ENCODE measurements at places on chromosomes 16 and 17.

DNA sequence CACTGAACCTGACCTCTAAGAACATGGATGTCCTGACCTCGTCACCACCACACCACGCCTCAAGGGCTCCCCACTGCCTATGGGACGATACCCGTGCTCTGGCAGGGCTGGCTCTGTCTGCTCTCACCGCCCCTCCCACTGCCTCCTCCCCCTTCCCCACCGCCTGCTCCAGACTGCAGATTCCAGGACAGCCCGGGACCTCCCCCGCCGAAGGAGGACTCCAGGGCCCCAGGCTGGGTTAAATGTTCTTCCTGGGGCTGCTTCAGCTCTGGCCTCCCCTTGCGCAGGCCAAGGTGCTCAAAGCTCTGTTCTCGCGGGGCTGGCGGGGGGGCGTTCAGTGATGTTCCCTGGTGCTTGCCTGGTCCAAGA is 3.1 kb downstream of the NPW start:
- DNase-seq = no peak
- H3K4me1 ChIP-seq = peaks cover 25% of the 10 kb centered on the region
- peak overlapping the region; percentile 68 for H3K4me3 ChIP-seq
- H3K27ac ChIP-seq = no peak overlapping the region

DNA sequence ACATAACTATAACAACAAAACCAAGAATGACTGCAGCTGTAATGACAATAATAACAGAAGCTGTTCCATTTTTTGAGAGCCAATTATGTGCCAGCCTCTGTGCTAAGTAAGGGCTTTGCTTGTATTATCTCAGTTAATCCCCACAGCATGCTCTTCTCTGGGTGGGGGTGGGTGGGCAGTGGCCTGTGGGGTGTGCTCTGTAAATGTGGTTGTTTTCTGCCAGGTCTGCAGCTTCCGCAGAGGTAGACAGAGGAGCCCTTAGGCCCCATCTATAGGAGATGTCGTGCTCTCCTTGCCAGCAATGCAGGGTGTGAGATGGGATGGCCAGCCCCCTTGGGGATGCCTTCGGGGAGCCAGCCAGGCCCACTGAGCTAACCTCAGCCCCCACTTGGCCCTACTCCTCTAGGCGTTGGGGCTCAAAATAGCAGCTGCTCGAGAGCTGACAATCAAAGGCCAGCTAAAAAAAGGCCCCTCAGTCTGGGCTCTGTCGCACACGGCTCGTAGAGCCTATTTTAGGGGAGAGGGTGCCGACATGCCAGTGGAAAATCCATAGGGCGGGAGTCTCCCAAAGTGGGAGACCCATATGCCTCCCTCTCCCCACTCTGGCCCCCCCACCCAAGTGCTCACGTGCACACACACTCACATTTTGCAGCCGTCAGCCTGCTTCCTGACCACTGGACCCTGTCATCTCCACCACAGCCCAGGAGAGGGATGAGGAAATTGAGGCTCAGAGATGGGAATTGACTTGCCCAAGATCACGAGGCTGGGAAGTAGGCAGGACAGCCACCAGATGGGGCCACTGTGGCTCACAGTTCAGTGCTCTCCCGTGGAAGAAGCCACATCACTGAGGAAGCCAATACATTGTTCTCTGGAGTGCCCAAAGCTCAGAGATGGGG is 15.8 kb downstream of the CDH16 start:
- no peak overlapping the region for H3K4me3 ChIP-seq
- no peak overlapping the region for H3K27ac ChIP-seq
- H3K27me3 ChIP-seq = no peaks in the 10 kb centered on the region
- H3K36me3 ChIP-seq = no peaks in the 10 kb centered on the region
- DNase-seq = no peak
- peaks cover 6% of the 10 kb centered on the region for H3K4me1 ChIP-seq

- H3K36me3 ChIP-seq = peaks cover 28% of the 10 kb centered on the region
- H3K4me3 ChIP-seq = peak overlapping the region; percentile 88
- H3K27me3 ChIP-seq = peaks cover 52% of the 10 kb centered on the region
- peaks cover 51% of the 10 kb centered on the region for H3K4me1 ChIP-seq
- DNase-seq = no peak
Observed at GRCh38 chr16:79601092-79601930, 774 bp upstream of the MAF start.

DNA sequence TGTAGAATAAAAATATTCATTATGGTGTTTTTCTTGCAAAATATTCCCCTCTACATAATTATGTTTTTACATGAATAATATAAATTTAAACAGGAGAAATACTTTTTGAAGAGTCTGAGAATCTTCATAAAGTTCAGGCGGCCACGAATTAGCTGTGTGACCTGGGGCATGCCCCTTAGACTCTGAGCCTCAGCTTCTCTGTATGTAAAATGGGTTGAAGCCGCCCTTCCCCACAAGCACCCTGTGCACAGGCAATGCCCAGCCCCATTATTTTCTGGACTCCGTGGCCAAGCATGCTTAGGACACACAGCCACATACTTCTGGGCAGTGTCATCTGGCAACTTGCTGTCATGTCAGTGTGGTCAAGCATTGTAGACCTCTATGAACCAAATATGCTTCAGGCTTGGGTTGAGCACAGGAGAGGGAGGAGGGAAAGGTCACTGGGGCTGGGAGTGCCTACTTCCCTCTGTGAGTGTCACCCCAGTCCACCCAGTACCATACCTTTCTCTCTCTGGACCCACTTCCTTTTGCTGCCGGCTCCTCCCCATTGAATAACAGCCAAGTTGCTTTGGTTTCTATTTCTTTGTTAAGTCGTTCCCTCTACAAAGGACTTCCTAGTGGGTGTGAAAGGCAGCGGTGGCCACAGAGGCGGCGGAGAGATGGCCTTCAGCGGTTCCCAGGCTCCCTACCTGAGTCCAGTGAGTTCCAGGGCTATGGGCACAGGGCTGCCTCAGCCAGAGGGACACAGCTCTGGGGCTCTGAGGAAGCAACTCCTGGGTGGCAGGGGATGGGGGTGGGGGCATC is at the start of gene LGALS9:
Gene LGALS9 (plus strand): TSS at position 582 of the 804 bp plus-strand sequence. CDS start 78 bp downstream, at position 660.
- peak within 1 kb of the TSS; percentile 71 for H3K4me3 ChIP-seq
- peak; percentile 54 for DNase-seq
- peaks cover 41% of the 10 kb centered on the region for H3K4me1 ChIP-seq

DNA sequence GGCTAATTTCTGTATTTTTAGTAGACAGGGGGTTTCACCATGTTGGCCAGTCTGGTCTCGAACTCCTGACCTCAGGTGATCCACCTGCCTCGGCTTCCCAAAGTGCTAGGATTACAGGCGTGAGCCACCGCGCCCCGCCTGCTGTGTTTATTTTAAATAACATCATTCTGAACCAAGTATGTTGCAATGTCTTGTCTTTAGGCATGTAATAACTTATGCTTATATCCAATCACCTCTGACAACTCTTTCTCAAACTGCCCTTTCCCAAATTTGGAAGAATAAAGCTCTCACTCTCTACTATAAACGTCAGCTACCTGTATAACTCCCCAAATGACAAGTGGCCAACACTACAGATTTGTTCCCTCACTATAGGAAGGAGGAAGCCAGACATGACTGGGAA is 103.1 kb upstream of the FA2H start:
- H3K27ac ChIP-seq = no peak overlapping the region
- DNase-seq = no peak
- H3K4me1 ChIP-seq = peaks cover 9% of the 10 kb centered on the region
- H3K27me3 ChIP-seq = no peaks in the 10 kb centered on the region
- H3K36me3 ChIP-seq = peaks cover 72% of the 10 kb centered on the region
- no peak overlapping the region for H3K4me3 ChIP-seq

DNA sequence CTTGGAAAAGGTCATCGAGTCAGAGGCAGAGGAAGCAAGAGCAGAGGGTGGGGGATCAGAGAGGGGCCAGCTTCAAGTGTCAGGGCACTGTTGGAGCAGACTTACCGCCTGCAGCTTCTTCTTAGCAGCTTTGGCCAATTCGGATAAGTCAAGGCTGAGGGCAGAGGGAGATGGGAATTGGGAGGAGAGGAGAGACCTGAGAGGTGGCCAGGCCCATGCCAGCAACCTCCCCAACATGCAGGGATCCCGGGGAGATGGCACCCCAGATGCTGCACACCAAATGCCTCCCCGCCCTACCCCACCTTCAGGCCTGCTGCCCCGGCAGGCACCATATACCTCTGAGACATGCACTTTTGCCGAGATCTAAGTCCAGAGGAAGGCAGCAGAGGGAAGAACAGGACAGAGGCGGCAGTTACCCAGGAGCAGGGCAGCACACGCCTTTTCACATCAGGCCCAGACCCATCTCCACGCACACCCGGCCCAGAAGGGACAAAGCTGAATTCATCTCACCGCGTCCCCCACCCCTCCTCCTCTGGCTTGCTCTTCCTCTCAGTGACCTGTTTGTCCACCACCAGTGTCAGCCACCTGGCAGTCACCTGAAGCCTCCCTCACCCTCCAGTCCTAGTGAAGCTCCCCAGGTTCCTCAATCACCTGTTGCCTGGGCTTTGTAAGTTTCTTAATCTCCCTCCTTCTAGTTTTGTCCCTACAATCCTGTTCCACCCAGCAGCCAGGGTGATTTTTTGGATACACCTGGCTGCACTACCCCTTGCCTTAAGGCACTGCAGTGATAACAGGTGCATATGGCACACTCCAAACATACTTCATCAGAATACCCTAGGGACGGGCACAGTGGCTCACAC is 10.4 kb downstream of the TP53I13 start:
- peaks cover 25% of the 10 kb centered on the region for H3K4me1 ChIP-seq
- no peak overlapping the region for H3K4me3 ChIP-seq
- no peaks in the 10 kb centered on the region for H3K27me3 ChIP-seq
- DNase-seq = no peak
- H3K27ac ChIP-seq = peak overlapping the region; percentile 27
- H3K36me3 ChIP-seq = peaks cover 100% of the 10 kb centered on the region

DNA sequence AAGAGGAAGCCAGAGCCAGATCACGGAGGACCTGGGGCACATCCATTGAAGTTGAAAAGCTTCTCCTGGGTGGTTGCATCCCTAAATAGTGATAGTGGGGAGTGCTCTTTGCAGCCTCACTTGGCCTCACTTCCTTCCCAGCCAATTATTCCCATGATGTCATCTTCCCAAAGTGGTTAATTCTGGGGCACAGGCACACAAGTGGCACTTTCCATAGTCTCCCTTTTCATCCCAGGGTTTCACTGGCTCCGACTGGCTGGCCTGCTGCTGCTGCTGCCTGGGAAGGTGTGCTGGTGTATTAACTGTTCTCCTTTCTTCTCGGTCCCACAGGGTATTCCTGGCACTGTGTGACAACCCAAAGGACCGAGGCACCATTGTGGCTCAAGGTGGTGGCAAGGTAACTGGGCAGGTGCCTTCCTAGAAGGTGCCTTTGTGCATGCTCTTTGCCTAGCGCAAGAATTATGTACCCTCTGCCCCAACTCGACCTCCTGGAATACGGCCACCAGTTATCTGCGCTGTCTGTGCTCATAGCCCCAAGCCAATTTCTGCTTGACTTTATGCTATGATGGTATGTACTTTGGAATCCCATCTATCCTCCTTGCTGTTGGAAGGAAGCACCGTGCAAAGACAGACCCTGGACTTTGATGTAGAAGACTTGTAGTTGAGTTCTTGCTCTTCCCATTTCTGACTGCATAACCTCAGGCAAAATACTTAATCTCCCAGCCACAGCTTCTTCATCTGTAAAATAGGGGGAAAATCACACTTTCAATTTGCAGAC is 18.4 kb downstream of the SLC35G3 start:
- H3K36me3 ChIP-seq = no peaks in the 10 kb centered on the region
- H3K4me1 ChIP-seq = peaks cover 67% of the 10 kb centered on the region
- H3K27me3 ChIP-seq = no peaks in the 10 kb centered on the region
- H3K4me3 ChIP-seq = no peak overlapping the region
- no peak for DNase-seq

DNA sequence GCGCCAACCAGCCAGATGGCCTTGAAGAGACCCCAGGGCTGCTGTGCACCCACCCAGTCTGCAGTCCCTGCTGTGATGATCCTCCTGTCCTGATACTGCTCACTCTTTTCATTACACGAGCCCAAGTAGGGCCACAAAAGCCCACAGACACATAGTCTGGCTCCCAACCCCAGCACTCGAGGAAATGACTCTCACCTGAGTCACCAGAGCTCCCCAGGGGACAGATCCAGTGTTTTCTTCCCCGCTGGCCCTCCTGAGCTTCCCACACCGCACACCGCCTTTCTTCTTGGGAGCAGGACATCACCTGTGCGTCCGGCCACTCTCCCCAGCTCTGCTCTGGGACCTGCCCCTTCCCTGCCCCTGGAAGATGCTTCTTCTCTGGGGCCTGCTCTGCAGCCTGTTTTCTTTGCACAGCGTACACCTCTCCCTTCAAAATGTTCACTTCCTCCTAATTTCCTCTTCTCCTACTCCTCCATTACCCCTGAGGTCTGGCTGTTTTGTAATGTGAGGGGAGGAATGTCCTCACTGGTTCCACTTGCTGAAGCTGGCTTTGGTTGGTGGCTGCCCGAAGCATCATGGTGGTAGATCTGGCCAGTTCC is 2.0 kb upstream of the SCN4A start:
- DNase-seq = no peak
- H3K4me3 ChIP-seq = no peak overlapping the region
- no peak overlapping the region for H3K27ac ChIP-seq
- H3K36me3 ChIP-seq = no peaks in the 10 kb centered on the region
- H3K4me1 ChIP-seq = peaks cover 18% of the 10 kb centered on the region

DNA sequence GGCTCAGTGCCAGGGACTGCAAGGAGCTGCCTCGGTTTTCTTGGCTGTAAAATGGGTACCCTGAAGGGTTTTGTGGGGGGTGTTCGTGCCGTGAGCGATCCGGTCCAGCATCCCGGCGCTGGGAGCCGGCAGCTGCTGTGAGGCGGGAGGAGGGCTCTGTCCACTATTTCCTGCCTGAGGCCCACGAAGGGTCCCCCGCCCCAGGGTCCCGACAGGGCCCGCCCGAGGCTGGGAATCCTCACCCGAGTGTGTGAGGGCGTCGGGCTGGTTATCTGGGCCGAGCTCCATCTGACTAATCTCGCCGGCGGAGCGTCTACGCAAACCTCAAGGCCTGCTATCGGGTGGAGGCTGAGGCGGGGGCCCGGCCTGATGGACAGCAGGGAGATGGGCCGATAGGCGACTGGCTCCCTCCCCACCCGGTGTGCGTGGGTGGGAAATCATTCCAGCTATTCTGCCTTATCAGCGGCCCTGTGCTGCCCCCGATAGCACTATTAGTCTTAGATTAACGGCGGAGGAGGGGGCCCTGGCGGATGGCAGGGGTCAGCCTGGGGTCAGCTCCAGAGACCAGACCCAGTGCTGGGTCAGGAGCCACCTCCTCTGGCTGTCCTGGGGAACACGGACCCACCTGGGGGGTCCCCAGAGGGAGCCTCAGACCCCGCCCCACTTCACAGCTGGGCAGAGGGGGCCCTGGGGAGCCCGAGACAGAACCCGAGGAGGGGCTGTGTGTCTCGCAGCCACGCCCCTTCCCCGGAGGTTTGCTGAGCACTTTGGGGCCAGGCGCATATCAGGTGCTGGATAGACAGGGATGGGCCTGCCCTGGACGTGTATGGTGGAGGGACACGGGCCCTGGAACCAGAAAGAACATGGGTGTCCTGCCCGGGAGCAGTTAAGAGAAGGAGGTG is 44.7 kb downstream of the ZFPM1 start:
- no peaks in the 10 kb centered on the region for H3K27me3 ChIP-seq
- no peak overlapping the region for H3K4me3 ChIP-seq
- H3K36me3 ChIP-seq = peaks cover 10% of the 10 kb centered on the region
- H3K27ac ChIP-seq = peak overlapping the region; percentile 18
- no peaks in the 10 kb centered on the region for H3K4me1 ChIP-seq

GRCh38 chr17:45820052-45820780 is 24.5 kb upstream of the SPPL2C start:
- H3K27me3 ChIP-seq = no peaks in the 10 kb centered on the region
- peaks cover 3% of the 10 kb centered on the region for H3K4me1 ChIP-seq
- DNase-seq = no peak
- no peaks in the 10 kb centered on the region for H3K36me3 ChIP-seq
